ENCODE measurements at places on chromosomes 16 and 17.
A peak's percentile ranks its signal among the peaks of the same experiment; 100 is the strongest.

GRCh38 chr16:75252946-75253911 is 1.8 kb upstream of the BCAR1 start:
- DNase-seq, result no peak

DNA sequence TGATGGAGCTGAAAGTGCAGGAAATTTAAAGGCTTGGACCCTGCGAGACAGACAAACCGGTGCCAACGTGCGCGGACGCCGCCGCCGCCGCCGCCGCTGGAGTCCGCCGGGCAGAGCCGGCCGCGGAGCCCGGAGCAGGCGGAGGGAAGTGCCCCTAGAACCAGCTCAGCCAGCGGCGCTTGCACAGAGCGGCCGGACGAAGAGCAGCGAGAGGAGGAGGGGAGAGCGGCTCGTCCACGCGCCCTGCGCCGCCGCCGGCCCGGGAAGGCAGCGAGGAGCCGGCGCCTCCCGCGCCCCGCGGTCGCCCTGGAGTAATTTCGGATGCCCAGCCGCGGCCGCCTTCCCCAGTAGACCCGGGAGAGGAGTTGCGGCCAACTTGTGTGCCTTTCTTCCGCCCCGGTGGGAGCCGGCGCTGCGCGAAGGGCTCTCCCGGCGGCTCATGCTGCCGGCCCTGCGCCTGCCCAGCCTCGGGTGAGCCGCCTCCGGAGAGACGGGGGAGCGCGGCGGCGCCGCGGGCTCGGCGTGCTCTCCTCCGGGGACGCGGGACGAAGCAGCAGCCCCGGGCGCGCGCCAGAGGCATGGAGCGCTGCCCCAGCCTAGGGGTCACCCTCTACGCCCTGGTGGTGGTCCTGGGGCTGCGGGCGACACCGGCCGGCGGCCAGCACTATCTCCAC is at the start of gene NOG:
Gene NOG, plus strand, starts transcription at position 54 of the 674 bp plus-strand sequence. Its CDS starts 525 bp downstream, at position 579.
- peak; percentile 81 for DNase-seq

GRCh38 chr16:74757349-74757748 is 17.3 kb downstream of the FA2H start:
- no peak for DNase-seq

- DNase-seq, result no peak
Observed at GRCh38 chr17:29057361-29057760, 14.4 kb downstream of the PIPOX start.

- no peak for DNase-seq
Observed at GRCh38 chr16:85536073-85536410, 77.1 kb upstream of the GSE1 start.

Measured in activated CD8-positive, alpha-beta memory T cell treated with anti-CD3 and anti-CD28 coated beads for 24 hours (primary cell).